ENCODE measurements at places on chromosomes 5 and 9.

GRCh38 chr5:122704247-122705036, 70.4 kb upstream of the SNX2 start:
- peak; percentile 48 for DNase-seq

GRCh38 chr5:140111011-140111858, 2.7 kb upstream of the PURA start:
- DNase-seq = no peak

- DNase-seq = peak; percentile 26
Observed at GRCh38 chr9:134360180-134360759, 34.0 kb downstream of the RXRA start.

GRCh38 chr9:92196909-92197308, 81.7 kb upstream of the SPTLC1 start:
- DNase-seq = no peak

DNA sequence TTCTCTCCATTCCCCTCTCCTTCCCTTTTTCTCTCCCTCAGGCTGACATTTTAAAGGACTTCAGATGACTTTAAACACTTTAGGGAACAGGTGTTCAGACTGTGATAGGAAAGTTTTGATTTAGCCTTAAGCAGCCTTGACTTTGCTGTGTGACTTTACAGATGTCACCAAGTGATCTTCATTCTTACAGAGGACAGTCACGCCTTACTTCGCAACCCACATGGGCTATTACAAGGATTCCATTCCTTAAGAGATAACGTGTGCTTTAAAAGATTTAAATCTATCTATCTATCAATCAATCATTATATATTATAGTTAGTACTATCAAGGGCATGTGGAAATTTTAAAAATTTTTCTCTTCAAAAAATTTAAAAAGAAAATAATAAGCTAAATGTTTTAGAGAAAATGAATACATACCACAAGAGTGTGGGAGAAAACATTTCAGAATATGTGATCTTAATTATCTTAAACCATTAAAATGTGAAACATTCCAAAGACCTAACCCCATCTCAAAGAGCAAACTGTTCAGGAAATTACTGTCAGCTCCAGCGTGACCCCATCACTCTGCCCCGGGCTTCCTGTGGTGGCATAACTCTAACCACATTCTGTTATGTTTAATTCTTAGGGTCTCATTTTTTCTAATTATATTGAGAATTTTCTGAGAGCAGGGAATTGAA, 530.5 kb downstream of the SEMA5A start:
- DNase-seq = no peak

Measured in hematopoietic multipotent progenitor cell treated with erythropoietin and hydrocortisone succinate and interleukin-3 and kit ligand, for 8 days (in vitro differentiated cells).